ENCODE measurements at places on chromosomes 11 and 22.

GRCh38 chr11:100673063-100673462, 14.0 kb upstream of the ARHGAP42 start:
- DNase-seq: no peak

DNA sequence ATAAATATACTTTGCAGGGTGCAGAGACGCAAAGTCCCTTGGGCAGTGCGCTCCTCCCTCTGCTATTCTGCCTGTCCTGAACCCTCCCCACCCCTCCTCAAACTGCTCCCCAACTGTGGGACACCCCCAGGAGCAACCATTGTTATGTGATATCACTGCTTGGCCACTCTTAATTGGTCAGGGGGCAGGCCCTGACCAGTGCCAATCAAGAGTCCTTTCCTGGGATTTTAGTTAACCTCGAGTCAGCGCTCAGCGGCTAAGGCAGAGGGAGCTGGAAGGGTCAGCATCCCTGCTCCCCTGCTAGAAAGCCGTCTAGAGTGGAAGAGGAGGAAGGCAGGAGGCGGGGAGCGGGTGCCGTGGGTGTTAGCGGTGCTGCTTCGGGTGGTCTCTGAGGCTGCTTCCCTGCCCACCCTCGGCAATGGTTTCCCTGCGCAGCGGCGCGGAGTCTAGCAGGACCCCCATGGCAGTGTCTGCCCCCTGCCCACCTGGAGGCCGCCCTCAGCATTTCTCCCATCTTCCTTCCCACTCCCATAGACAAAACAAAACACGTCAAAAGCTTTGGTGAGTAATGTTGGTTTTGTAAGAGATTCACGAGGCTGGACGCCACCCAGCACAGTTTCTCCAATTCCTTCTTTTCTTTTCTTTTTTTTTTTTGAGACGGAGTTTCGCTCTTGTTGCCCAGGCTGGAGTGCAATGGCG, 38.4 kb upstream of the A4GALT start:
- no peak for DNase-seq

DNA sequence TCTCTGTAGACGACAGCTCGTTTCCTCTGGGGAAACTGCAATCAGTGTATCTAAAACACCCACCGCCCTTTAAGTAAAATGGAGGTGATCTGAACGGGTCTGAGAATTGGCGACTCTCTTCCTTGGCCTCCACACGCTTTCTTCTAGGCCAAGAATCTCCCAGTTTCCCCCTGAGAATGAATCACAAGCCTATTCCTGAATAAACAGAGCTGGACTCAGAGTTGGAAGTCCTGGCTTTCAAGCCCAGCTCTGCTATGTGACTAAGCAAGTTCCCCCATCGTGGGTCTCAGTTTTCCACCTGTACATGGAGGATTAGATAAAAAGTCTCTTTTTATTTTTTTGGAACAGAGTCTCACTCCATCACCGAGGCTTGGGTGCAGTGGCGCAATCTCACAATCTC, 200.4 kb downstream of the MN1 start:
- DNase-seq: no peak

DNA sequence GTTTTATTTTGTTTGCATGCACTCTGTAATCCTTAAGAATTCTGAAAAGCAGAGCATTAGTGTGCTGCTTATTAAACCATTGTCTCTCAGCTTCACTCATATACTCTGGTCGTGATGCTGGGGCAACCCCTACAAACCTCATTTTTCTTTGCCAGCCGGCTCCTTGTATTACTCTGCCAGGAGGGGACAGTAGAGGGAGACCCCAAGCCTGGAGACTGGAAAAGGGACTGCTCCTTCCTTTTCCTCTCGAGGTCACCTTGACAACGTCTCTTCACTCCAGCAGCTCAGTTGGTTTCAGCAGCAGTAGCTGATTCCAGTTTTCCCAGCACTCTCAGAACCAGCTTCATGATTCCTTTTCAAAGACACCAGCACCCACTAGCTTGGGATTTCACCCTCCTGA, 2.8 kb upstream of the JHY start:
- DNase-seq: no peak

DNA sequence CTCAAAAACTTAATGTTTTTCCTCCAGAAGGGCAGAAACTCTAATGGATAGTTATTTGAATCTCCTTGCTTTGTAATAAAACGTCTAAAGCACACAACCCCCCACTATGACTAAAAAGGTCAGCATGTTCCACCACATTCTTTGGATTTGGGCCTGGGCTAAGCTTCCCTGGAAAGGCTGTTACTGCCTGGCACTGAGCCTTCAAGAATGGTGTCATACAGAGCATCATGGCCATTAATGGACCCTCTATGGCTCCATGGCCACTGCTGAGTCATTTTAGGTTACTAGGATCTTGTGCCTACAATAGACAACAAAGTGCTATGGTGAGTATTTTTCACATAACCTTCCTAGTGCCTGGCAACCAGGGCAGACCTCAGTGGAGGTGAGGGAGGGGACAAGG, 242.6 kb upstream of the FAT3 start:
- DNase-seq: no peak

GRCh38 chr11:1571760-1572196, 293 bp downstream of the DUSP8 start:
- DNase-seq: no peak

All from amniotic stem cell (primary cell).